Forelimb muscle (tissue), 1 donor: ENCODE measurements at places on chromosomes 7 and 10. TPM values are rescaled to one million over a fixed set of nuclear protein-coding genes. Genes with fewer than 3 reads are reported as not detected.

GRCh38 chr10:129307141-129307540 lies 159.9 kb upstream of the MGMT start:
- DNase-seq: no peak

Gene CYP26A1
- not detected for polyA plus RNA-seq

- no peak for DNase-seq
Observed at GRCh38 chr10:126243306-126243705, 145.0 kb downstream of the ADAM12 start.

DNA sequence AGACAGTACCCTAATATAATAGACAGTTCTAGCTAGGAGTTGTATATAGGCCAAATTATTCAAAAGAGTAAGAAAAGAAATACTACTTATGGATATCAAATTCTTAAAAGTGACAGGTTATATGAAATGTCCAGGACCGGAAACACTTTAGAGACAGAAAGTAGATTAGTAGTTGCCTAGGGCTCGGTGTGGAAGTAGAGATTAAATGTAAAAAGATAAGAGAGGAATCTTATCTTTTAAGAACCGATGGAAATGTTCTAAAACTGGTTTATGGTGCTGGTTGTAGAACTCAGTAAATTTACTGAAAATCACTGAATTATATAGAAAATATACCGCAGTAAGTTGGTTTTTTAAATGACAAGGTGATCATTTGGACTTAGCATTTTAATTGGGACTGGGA lies 147.5 kb upstream of the ASAH2 start:
- DNase-seq: no peak

Gene MYOF
- 52.4 TPM for polyA plus RNA-seq

DNA sequence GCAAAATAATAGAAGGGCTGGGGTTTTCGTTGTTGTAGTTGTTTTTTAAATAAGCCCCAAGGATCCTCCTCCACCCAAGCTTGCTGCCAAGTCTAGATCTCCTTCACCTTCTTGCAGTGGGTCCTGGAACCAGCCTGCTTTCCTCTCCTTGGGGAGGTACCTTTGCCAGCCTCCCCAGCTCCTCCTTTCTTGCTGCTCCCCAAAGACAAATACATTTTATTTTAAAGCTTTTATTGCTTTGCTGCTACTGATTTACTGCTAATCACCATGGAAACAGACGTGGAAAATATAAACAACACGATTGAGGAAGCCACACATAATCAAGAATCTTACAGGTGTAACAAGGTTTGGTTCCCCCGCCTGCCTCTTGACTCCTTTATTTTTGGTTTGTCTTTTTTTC lies 17.4 kb upstream of the SLF2 start:
- no peak for DNase-seq

- DNase-seq: no peak
Observed at GRCh38 chr7:105707381-105707780, 126.1 kb upstream of the EFCAB10 start.

GRCh38 chr10:76071653-76072365 lies 640.4 kb downstream of the LRMDA start:
- peak; percentile 83 for DNase-seq

- no peak for DNase-seq
Observed at GRCh38 chr10:103911021-103911459, 6.9 kb downstream of the STN1 start.

- no peak for DNase-seq
Observed at GRCh38 chr10:125084614-125085257, 75.6 kb downstream of the CTBP2 start.

- DNase-seq: peak; percentile 70
Observed at GRCh38 chr10:6401558-6402348, 178.3 kb downstream of the PRKCQ start.

DNA sequence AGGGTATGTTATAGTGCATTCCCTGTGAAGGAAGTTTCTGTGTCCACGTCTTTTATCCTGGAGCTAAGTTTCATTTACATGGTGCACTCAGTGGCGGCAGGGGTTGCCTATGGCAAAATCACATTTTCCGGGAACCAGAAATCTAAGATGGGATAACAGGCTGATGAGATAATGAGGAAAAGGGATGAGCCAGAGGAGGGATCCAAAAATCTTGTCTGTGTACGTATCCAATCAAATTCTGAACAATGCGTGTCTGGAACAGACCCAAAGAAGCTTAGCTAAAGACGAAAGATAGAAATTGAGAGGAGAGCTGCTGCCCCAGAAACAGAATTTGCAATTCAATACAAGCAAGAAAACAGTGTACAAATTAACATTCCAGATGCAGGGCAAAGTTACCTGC lies 16.1 kb downstream of the LANCL2 start:
- no peak for DNase-seq

Gene SPDYE11
- polyA plus RNA-seq: 0.20 TPM

- peak; percentile 94 for DNase-seq
Observed at GRCh38 chr7:94348142-94348541, 46.6 kb upstream of the COL1A2 start.

Gene ACSM6
- polyA plus RNA-seq: not detected

- no peak for DNase-seq
Observed at GRCh38 chr7:65404020-65404419, 30.4 kb downstream of the ZNF92 start.

- no peak for DNase-seq
Observed at GRCh38 chr10:50788951-50789945, 49.5 kb downstream of the ASAH2B start.

GRCh38 chr7:82110146-82110840 lies 333.3 kb downstream of the CACNA2D1 start:
- no peak for DNase-seq

DNA sequence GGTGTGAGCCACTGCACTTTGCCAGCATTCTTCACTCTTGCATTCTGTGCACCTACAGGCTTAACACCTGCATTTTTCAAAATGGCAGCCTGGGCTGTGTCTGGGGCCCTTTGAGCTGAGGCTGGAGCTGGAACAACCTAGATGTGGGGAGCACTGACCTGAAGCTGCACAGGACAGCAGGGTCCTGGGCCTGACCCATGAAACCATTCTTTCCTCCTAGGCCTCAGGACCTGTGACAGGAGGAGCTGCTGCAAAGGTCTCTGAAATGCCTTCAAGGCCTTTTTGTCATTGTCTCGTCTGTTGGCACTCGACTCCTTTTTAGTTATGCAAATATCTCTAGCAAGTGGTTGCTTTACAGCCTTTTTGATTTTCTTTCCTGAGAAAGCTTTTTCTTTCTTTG lies 82.3 kb downstream of the INPP5A start:
- DNase-seq: no peak

Gene STAG3
- polyA plus RNA-seq: 21.2 TPM

GRCh38 chr10:100129424-100129823 lies 47.8 kb upstream of the CPN1 start:
- DNase-seq: no peak
